Ureter (tissue), 1 donor: ENCODE measurements at places on chromosomes 2 and 18.

GRCh38 chr2:232887171-232887850 is 17.2 kb downstream of the SNORC start:
- DNase-seq = peak; percentile 36

GRCh38 chr2:795531-796041 is 118.4 kb upstream of the TMEM18 start:
- no peak for DNase-seq

GRCh38 chr2:43325107-43325811 is 98.9 kb upstream of the ZFP36L2 start:
- no peak for DNase-seq

- DNase-seq = no peak
Observed at GRCh38 chr2:158034198-158034866, 67.3 kb upstream of the UPP2 start.

GRCh38 chr2:103529798-103530502 is 768.1 kb downstream of the TMEM182 start:
- DNase-seq = no peak

GRCh38 chr2:42196070-42196402 is 26.9 kb downstream of the EML4 start:
- DNase-seq = no peak

DNA sequence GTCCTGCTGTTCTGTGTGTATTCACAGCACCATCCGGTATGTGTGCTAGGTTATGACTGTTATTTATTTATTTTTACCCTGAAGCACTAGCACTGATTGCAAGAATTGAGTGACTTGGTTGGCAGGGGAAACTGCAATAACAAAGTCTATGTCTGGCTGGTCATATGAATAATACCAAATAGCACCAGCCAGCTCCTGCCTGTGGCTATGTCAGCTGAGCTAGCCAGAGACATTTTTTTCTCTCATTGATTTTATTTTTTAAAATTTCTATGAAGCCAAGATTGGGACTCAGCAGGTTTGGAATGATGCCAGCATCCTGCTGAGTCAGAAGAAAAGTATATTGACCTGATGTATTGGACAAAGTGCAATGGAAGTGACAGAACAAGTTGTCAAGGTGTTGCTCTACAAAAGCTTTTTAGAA is 188.5 kb upstream of the CDH2 start:
- peak; percentile 49 for DNase-seq

DNA sequence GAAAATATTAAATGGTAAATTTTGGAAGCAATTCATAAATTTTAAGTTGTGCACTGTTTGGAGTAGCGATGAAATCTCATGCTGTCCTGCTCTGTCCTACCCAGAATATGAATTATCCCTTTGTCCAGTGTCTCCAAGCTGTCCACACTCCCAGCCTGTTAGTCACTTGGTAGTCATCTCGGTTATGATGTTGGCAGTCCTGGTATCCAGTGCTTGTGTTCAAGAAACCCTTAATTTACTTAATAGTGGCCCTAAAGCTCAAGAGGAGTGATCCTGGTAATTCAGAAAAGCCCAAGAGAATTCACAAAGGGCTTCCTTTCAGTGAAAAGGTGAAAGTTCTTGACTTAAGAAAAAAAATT is 71.8 kb upstream of the STAM2 start:
- no peak for DNase-seq
